ENCODE measurements at places on chromosomes 1 and 21.

DNA sequence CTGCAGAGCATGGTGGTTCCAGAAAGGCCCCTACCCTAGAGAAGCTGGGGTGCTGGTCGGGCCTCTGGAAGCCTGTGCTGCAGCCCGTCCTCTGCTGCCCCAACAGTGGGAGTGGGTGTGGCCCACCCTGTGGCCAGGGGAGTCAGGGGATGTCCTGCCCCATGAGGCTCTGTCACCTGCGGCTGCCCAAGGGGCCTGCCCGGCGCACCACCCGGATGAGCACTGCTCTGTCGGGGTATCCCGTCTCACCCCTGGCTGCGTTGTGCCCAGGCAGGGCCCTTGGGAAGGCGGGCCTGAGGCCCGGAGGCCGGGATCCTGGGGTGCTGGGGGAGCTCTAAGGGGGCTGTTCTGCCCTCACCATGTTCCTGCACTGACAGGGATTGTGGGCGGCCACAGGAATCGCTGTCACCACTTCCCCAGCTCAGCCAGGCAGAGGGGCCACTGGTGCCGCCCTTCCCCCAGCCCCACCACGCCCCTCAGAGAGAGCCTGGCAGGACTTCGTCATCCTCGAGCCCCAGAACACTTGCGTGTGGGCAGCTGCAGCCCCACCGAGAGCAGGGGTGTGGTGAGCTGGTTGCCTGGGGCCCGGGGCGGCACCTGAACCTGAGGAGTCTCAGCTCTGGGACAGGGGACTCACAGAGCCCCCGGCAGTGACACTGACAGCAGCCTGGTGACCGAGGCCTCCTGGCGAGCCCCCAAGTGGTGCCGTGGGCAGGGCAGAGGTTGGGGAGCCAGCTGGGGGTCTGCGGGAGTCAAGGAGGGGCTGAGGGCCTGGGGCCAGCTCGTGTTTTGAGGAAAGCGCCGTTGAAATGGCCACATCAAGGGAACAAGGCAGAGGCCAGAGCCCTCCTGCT is 20.2 kb downstream of the PANK4 start:
- DNase-seq = no peak

- DNase-seq = no peak
These were observed 2.8 kb downstream of the DNAJC8 start for GRCh38 chr1:28229996-28230395.

DNA sequence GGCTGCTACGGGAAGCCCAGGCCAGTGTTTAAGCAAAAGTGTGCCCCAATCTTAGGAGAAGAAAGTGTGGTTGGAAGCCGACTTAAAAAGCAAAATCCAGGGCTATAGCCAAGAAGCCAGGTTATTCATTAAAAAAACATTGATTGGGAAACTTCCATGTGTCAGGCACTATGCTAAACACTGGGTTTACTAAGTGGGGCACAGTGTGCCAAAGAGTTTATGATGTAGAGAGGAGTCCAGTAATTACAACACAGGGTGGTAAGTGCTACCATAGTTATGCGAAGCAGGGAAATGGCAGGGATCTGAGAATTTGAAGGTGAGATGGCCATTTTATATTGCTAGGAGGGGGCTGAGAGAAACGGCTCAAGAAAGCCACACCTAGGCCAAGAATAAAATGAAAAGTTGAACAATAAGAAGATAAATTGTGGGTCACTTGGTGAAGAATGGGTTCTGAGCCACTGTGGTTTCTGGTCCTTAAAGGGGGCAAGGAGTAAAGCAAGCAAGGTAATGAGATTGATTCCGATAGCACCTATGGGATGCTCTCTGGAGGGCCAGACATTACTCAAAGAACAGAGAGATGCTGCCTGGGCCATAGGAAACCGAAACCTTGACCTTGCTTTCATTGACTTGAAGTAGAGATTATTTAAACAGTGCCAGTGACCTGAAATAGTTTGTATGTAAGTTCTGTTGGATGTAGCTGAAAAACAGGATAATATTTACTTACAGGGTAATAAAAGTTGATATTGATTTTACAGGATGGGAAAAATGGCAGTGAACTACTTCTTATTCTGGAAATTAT is 177.8 kb downstream of the GIPC2 start:
- DNase-seq = no peak

DNA sequence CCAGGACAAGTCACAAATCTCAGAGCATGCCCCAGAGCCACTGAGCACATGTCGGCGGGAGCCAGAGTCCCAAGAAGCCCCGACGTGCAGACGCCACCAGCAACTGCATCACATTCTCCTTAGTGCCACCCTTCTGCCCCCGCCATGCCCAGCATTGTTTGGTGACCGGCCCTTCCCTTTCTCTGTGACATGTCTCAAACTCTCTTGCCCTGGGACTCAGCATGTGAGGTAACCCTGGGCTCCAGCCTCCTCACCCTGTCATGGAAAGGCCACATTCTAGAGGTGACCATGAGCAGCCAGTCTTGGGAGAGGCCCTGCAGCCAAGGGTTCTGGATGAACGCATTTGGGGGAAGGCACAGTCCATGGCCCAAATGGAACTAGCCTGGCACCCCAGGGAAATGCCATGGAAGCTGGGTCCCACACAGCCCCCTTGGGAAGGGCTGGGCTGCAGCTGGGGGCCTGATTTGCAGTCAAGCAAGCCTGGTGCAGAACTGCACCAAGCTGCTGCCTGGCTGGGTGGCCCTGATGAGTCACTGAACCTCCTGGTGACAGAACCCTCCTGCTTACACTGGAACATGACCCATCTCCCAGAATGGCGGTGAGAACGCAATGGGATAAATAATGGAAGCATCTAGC is 94.4 kb downstream of the ITPKB start:
- DNase-seq = no peak

GRCh38 chr1:187270256-187270655 is 441.5 kb downstream of the PLA2G4A start:
- DNase-seq = no peak

GRCh38 chr1:198696211-198696610 is 57.4 kb downstream of the PTPRC start:
- no peak for DNase-seq

GRCh38 chr21:25822981-25823380 is 88.2 kb downstream of the GABPA start:
- DNase-seq = no peak

DNA sequence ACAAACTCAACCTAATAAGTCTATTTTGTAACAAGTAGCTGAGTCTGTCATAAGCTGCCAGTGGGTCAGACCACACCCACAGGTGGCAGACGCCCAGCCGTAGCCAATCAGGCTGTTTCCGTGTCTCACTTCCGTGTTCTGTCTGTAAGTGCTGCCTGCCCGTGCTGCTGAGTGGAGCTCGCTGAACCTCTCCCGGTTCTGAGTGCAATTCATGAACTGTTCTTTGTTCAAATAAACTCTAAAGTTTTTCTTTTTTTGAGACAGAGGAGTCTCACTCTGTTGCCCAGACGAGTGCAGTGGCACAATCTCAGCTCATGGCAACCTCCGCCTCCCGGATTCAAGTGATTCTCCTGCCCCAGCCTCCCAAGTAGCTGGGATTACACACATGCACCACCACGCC is 25.1 kb downstream of the POFUT2 start:
- no peak for DNase-seq

DNA sequence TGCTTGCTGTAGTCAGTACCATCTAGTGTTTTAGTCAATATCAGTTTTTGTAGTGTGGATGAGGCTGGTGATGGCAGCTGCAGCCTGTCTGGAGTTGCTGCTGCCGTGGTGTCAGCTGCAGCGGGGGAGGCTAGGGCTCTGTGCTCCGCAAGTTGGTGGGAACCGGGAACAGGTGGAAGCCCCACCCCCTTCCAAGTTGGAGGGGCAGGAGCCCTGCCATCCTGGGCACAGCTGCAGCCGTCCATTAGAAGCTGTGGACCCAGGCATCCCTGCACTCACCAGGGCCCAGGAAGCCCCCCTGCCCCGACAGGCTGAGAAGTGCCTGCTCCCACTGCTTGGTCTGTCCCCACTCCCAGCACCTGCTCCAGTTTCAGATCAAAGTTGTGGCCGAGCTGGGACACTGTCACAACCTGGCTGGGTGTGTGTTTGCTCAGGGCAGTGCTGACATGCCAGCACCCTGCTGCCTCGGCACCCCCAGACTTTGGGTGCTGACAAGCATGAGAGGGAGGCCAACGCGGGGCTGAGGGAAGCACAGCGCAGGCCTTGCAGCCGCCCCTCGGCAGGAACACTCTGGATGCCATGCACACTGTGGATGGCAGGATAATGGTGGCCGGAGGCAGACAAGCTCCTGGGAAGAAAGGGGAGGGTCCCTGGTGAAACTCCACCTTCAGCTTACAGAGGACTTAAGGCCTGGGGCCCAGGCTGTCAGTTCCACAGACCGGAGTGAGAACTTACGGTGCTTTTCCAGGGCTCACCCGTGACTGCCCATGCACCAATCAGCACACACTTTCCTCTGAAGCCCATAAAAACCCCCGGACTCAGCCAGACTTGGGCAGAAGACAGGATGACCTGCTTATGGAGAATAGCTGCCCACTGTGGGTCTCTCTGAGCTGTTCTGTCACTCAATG is 86.9 kb downstream of the ADARB1 start:
- DNase-seq = no peak

- DNase-seq = no peak
These were observed 316.0 kb downstream of the LMO4 start for GRCh38 chr1:87644579-87645190.

DNA sequence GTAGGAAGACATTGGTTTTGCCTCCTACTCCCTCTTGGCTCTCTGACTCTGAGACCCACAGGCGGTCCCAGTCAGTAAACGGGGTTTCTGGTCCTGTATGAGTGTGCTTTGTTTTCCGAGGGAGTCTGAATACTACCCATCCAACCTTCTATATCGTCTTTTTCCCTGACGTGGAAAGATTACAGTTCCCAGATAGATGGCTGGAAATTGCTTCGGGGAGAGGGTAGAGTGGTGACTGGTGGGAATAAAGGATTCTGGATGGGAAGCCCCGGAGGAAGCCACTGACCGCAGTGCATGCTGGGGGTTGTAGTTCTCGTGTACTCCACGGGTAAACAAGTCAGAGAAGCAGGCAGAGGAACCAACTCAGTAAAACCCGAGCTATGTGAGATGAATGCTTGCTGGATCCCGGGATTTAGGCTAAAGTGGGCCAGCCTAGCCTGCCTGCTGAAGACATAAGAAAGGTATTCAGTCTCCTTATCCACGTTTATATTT is 66.2 kb upstream of the IRF2BP2 start:
- DNase-seq = peak; percentile 41

DNA sequence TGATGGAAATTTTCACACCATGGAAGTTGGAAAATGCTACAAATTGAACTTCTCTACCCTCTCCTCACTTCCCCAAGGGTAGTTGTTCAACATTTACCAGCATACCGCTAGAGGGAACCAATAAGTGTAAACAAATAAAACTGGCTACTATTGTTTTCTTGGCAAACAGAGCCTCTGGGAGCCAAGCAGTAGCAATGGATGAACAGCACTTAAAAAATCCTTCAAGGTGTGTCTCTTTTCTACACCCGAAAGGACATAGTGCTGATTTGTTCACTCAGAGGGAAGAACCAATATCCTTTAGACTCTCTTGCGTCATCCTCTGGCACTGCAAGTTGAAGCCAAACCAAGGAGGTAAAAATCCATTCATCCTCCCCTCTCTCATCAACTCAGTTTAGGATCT is 161.5 kb downstream of the TBX15 start:
- DNase-seq = no peak

DNA sequence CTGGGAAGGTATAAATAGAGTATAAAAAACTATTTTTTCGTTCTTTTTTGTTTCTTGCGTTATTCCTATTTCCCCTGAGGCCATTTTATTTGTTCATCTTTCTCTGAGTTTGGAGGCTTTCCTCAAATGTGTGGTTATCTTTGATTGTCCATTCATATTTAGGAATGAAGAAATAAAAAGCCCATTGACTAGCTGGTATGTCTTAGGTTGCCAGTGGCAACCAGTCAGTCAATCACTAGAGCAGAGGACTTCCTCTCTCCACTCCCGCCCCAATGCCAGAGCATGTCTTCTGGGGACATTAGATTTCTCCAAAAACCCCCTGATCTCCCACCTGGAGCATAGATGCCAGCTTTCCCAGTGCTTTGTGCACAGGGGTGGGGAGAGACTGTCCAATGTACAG is 20.7 kb upstream of the FOXE3 start:
- DNase-seq = no peak

- DNase-seq = no peak
These were observed 145.2 kb downstream of the TNR start for GRCh38 chr1:175597969-175598765.

Data from stimulated activated CD4-positive, alpha-beta T cell treated with anti-CD3 and anti-CD28 coated beads, Interleukin-1b, Interleukin-23, amount 100 ng/mL, for 24 hours (primary cell).